Activated CD4-positive, alpha-beta T cell treated with anti-CD3 and anti-CD28 coated beads, Interleukin-2, amount 50 U/mL, for 4 hours (primary cell): ENCODE measurements at places on chromosomes 16 and 17.

- no peak for DNase-seq
These were observed 28.7 kb downstream of the GOSR1 start for GRCh38 chr17:30505868-30506417.

GRCh38 chr17:45309400-45309799 lies 7.4 kb downstream of the MAP3K14 start:
- DNase-seq: no peak

DNA sequence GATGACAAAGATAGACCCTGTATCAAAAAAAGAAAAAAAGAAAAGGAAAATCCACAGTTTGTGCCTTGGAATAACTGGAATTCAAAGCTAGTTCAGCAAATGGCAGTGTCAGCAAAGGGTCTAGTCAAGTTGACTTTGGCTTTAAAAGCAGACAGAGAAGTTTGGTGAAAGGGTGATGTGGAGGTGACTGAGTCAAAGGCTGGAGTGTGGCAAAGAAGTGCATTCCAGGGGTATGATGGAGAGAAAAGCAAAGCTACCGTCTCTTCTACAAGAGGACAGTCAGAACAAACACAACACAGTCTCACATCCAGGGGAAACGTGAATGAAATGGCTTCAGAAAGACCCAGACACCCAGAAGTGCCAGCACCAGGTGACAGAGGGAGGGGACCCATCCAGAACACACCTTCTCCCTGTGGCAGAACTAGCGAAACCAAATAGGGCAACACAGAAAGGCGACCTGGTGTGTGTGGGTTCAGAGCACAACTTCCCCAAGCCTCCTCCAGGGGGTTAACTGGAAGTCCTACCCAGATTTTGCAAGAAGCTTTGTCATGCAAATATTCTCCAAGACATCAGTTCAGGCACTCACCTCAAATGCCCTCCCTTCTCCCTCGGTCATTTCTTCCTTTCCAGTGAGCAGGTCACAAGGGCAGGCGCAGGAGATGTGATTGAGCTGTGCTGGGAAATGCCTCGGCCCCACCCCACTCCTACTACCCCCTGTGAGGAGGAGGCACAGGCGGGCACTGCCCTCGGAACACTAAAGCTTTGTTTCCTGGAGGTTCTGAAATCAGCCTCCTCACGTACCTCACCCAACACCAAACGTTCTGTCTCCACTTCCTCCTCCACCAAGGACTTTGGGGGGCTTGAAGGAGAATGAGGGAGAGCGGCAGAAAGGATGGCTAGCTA lies 481.9 kb downstream of the SOX9 start:
- no peak for DNase-seq

GRCh38 chr17:30336369-30337171 lies 2.7 kb upstream of the TMIGD1 start:
- peak; percentile 42 for DNase-seq

DNA sequence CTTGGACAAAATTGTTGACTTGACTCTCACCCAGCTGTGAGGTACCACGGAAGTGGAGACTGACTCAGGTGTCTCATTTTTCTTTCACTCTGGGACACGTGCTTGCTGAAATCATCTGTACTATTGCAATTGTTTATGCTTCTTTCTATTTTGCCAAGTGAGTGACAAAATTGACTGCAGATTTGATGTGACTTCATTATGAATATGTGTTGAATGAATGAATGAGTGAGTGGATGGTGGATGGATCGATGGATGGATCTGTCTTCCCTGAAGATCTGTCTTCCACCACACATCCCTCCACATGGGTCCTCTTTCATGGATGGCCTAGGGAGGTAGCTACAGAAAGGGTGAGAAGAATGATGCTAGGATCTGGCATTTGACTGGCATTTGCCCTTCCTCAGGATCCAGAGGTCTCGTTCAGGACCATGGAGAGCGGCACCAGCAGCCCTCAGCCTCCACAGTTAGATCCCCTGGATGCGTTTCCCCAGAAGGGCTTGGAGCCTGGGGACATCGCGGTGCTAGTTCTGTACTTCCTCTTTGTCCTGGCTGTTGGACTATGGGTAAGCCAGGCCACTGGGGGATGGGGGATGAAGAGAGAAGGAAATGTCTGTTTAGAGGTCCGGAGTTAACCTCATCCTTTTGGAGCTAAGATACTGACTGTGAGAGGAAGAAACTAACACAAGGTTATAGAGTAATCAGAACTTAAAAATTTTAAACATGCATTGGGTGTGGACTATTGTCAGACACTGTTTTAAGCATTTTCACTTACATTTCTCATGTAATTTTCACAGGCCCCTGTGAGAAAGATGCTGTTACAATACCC lies 12.7 kb downstream of the SLC5A11 start:
- peak; percentile 22 for DNase-seq
